Stimulated activated CD4-positive, alpha-beta T cell treated with anti-CD3 and anti-CD28 coated beads, TNF-alpha, amount 100 ng/mL, for 1 hour (primary cell): ENCODE measurements at places on chromosomes 12 and 14.

- no peak for DNase-seq
Observed at GRCh38 chr14:100295376-100296105, 10.7 kb downstream of the SLC25A29 start.

DNA sequence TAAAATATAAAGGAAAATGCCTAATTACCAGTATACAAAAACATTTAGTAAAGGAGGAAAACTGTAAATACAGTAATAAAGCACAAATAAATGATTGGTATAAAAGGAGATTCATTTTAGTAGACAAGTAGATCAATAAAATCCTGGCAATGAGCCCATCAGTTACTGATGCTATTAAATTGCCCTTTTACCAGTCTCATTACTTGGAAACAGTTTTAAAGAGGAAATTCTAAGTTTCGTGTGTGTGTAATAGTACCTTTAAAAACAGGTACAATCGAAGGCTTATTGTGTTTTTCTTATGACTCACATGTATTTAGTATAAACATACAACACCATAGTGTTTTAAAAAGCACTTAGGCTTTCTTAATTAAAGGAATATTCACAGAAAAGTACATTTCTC is 46.4 kb upstream of the SYT10 start:
- DNase-seq, result no peak

- DNase-seq, result no peak
Observed at GRCh38 chr12:27840229-27840999, 60.4 kb upstream of the MANSC4 start.

DNA sequence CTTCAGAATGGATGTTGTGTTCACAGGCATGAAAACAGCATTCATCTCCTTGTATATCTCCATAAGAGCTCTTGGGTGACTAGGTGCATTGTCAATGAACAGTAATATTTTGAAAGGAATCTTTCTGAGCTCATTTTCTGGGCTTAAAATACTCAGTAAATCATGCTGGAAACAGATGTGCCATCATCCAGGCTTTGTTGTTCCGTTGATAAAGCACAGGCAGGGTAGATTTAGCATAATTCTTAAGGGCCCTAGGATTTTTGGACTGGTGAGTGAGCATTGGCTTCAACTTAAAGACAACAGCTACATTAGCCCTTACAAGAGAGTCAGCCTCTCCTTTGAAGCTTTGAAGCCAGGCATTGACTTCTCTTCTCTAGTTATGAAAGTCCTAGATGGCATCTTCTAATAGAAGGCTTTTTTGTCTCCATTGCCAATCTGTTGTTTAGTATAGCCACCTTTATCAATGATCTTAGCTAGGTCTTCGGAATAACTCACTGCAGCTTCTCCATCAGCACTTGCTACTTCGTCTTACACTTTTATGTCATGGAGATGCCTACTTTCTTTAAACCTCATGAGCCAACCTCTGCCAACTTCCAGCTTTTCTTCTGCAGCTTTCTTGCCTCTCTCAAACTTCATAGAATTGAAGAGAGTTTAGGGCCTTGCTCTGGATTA is 79.6 kb upstream of the PSMA6 start:
- no peak for DNase-seq

- no peak for DNase-seq
Observed at GRCh38 chr14:64218344-64219240, 75.6 kb downstream of the ESR2 start.

DNA sequence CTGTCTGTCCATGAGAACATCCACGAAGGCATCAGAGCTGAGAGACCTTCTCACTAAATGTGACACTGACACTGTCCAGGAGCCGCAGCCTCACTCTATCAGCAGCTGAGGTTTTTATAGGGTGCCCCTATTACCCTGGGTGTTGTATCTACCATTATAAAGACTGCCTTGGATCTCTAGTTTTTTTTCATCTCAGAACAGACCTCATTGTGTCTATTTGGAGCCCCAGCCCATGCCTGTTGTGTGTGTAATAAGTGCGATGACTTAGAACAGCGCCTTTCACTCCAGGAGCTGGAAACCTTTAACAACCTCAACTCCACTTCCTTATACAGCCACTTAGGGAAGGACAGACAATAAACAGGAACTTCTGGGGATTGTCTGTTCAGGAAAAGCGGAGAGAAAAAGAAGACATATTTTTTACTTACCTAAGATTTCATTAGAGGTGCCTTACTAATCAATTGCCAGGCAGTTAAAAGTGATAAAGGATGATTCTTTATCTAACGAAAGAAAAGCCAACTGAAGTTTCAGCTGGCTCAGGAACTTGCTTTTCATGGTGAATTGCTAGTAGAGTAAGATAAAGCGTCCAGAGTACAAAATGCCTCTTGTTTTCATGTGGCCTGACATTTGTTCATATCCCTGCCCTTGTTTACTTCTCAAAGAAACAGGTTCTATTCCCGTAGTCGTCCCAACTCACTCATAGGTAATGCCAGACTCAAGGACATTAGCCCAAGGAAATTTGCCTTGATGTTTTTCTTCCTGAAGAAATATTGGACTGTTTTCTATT is 420.6 kb downstream of the RAD51B start:
- no peak for DNase-seq

GRCh38 chr14:67816326-67817002 is at the start of gene ZFYVE26:
Gene ZFYVE26, minus strand, starts transcription at chr14:67816590. Its CDS starts 627 bp downstream, at chr14:67815963.
- peak; percentile 66 for DNase-seq

DNA sequence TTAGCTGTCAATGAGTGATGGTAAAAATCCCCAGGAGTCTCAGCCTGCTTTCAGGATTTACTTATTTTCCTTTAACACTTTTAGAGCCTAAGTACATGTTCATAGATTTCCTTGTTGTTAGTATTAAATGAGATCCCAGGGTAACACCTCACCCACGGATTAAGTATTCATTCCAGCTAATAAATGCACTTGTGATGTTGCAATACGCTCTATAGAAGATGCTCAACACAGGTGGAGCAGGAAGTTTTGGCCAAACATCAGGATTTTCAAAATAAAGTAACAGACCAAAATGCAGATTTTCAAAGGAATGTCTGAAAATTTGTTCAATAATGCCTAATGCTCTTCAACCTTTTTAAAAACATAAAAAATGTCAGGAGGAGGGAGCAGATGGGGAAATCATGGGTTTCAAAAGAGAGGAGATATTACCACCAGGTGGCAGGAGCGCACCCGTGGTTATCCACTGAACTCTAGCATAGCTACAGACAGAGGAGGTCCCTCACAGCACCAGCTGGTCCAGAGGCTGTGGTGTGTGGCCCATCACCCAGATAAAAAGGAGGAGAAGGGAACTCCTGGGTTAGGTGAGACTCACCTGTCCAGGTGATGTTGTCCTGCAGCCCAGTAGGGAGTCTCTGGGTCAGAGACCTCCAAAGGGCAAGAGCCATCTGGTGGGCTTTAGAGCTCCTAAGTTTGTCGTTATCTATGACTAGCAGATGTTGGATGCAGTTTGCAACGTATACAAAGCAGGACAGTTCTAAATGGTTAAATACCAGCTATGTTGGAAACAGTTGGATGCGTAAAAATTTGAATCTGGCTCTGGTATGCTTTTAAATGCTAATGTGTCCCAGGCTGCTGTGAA is 1158.4 kb upstream of the TMEM132C start:
- peak; percentile 16 for DNase-seq

- DNase-seq, result no peak
Observed at GRCh38 chr12:131276501-131277185, 322.9 kb downstream of the ADGRD1 start.

DNA sequence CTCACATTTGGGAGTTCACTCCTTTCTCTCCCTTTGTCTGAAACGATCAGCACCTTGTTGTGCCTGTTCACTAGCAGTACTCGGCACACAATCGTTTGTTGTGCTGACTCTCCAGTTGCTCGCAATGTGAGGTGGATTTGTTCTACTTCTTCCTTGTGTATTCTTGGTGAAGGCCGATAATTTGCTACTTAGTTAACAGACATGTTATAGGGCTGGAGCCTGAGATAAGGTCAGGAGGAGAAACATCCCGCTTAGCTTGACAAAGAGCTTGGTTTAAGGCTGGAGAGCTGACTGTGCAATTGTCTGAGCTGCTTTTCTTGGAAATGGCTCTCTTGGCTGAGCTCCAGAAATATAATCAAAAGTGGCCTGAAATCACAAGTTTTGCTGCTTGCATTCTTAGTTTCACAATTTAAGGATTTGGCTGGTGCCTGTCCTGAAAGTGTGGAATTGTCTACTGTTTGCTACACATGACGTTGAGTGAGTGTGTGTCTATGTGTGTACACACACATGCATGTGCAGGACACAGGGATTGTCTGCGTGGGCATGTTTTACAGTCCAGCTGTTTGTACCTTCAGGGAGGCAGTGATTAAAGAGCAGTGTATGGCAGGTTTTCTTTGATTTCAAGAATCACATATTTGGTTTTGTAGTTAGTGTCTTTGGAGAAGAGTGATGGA is 77.7 kb downstream of the ARF6 start:
- DNase-seq, result no peak

GRCh38 chr12:89306827-89307473 is 45.4 kb downstream of the DUSP6 start:
- DNase-seq, result no peak

- no peak for DNase-seq
Observed at GRCh38 chr12:94099632-94100031, 48.7 kb upstream of the PLXNC1 start.

- no peak for DNase-seq
Observed at GRCh38 chr14:50366115-50366514, 30.6 kb downstream of the CDKL1 start.

DNA sequence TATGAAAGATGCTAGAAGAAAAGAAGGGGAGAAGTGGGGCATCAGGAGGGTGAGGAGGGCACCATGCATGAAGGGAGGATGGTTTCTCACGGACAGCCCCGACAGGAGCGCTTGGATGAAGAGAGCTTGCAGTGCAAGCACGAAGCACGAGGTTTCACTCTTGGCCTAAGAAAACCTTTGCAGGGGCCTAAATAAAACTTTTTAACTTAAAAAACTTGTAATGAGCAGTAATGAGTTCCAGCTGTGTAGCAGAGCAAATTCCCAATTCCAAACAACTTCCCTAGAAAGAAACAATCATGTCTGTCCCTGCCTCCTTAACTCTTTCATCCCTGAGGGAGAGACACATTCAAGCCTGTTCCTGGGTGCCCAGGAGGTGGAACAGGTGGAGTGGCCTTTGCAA is 119.5 kb downstream of the PAH start:
- DNase-seq, result no peak

GRCh38 chr12:29883941-29884554 is 100.3 kb upstream of the TMTC1 start:
- no peak for DNase-seq

DNA sequence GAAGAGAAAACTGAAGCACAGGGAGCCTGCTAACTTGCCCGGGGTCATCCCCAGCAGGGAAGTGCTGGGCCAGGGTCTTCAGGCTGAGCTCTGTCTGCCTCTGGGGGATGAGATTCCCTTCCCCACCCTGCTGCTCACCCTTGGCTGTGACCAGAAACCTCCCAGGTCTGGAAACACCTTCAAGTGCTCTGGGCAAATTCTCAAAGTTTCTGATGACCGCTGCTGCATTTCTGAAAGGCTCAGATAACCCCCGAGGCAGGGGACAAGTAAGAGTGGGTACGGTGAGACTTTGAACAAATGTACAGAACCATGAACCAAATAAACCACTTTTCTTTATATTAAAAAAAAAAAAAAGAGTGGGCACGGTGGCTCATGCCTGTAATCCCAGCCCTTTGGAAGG is 41.3 kb downstream of the LTBP2 start:
- DNase-seq, result no peak

- DNase-seq, result no peak
Observed at GRCh38 chr12:89995870-89996269, 287.2 kb upstream of the ATP2B1 start.

- DNase-seq, result no peak
Observed at GRCh38 chr14:33568935-33569579, 381.8 kb downstream of the EGLN3 start.

DNA sequence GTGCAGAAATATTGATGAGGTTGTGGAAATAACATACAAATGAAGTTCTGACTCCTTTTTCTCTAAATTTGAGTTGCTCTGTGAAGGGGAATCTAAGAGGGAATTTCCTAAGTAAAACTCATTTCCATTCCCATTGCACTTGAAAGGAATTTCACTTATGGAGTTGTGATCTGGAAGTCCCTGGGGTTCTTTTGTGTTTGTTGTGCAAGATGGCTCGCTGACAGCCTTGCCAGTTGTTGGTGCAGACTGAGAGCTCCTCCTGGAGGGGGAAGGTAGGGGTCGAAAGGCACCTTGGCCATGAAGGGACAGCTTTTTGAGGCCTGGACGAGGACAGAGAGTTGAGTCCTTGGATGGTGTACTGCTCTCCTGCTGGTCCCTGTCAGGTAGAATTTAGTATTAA is 72.0 kb downstream of the C12orf56 start:
- DNase-seq, result no peak

DNA sequence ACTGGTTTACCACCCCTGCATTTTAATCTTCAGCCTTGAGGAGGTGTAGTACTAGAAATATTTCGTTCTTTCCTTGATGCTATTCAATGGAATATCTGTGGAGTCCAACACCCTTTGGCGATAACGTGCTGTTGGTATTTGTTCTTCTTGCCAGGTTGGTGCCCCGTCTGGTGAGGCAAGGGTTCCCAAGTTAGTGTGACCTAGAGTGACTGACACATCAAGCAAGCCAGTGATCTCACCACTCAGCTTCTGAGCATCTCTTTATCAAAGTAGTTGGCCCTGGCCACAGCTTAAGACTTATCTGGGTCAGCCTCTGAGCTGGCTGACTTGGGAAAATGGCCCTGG is 60.2 kb downstream of the PLXNC1 start:
- no peak for DNase-seq

- DNase-seq, result no peak
Observed at GRCh38 chr12:2641207-2641606, 153.6 kb upstream of the FKBP4 start.

DNA sequence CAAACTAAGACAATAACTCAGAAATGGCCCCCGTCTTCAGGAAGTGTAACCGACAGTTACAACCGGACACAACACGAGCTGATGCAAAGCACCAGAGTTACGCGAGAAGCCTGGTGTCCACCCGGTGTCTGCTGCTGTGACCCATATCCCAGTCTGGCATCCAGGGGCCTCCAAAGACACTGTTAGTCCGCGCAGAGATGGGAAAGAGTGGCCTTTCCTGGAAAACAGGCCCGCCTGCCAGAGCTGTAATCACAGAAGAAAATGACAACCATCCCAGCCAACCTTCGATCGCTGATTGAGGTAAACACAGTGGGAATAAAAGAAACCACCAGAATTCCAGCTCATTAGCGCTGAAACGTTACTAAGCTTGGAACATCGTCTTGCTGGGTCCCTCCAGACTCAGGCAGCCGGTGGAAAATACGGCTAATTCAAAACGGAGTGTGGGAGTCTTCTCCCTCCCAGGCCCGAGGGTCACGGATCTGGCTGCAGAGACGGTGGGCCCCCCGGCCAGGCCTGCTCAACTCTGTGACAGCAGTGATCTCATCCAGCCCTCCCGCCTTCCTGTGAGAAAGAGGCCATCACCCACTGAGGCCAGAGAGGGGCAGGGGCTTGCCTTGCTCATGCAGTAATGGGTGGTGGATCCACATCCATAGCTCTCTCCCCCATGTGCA is 273.9 kb upstream of the RTL1 start:
- DNase-seq, result no peak

- no peak for DNase-seq
Observed at GRCh38 chr14:94102768-94103482, 7.6 kb upstream of the IFI27 start.
